Thyroid gland (tissue), 4 donors: ENCODE measurements at places on chromosomes 4 and X. TPM values are rescaled to one million over a fixed set of nuclear protein-coding genes. Genes with fewer than 3 reads are reported as not detected.
A peak's percentile ranks its signal among the peaks of the same experiment; 100 is the strongest.

LRIT3 gene
- total RNA-seq: 0.63 TPM

USP17L26 gene
- not detected for total RNA-seq

BEND2 gene
- not detected for total RNA-seq

GRCh38 chr4:112973750-112974251, 75.7 kb upstream of the ANK2 start:
- H3K36me3 ChIP-seq: no peaks in the 10 kb centered on the region
- no peak for DNase-seq
- H3K4me3 ChIP-seq: no peak overlapping the region
- no peaks in the 10 kb centered on the region for H3K27me3 ChIP-seq
- no peak overlapping the region for H3K27ac ChIP-seq
- H3K4me1 ChIP-seq: no peaks in the 10 kb centered on the region

DNA sequence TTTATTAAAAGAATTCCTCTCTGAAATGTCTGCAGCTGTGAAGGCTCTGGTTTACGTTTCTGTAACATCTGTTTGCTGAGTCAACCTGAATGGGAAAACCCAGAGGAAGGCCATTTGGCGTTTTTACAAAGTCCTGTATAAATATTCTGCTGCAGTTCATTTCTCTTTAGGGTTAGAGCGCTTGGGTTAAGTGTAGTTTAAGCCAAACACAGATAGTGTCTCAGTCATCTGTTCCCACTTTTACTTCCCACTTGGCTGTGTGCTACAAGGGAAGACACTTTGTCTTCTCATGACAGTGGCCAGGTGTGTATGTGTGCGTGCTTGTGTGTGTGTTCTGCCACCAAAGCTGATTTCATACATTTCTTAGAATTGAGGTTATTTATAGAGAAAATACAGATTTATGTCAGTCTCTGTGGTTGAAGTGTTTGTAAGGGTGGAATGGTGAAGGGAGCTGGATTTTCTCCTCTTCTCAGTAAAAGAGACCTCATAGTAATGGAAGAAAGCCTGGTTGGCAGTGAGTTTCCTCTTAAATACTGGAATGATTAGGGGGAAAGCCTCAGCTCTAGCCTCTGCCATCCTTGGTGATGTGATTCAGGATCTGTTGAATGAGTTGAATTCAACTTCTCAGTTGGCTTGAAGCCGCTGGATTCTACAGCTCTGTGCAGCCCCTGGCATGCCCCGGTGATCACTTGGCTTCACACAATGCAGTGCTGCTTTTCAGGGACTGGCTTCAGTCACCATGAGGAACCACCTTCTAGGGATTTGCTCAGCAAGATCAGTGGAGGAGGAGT, 50.6 kb downstream of the JADE1 start:
- H3K27me3 ChIP-seq: no peaks in the 10 kb centered on the region
- H3K4me1 ChIP-seq: peaks cover 13% of the 10 kb centered on the region
- peaks cover 44% of the 10 kb centered on the region for H3K36me3 ChIP-seq
- no peak for DNase-seq

GRCh38 chr4:27181693-27182092, 321.1 kb downstream of the STIM2 start:
- no peak for DNase-seq
- no peak overlapping the region for H3K4me3 ChIP-seq
- H3K27me3 ChIP-seq: no peaks in the 10 kb centered on the region
- H3K27ac ChIP-seq: no peak overlapping the region
- no peaks in the 10 kb centered on the region for H3K4me1 ChIP-seq

DNA sequence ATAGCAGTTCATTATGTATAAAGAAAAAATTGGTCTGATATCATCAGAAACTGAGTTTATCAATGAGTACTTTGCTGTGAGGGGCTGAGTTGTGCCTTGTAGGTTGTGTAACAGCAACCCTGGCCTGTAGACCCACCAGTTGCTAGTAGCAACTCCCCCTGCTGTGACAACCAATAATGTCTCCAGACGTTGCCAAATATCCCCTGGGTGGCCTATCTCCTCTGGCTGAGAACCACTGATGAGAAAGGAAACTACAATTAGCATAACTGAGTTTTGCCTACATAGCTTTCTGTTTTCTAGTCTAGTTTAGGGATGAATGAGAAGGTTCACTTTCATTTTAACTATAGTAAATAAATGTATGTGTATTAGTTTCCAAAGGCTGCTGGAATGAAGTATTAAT, 234.1 kb downstream of the CPE start:
- no peak for DNase-seq
- H3K4me3 ChIP-seq: no peak overlapping the region
- no peaks in the 10 kb centered on the region for H3K27me3 ChIP-seq
- no peak overlapping the region for H3K27ac ChIP-seq
- H3K36me3 ChIP-seq: no peaks in the 10 kb centered on the region

GRCh38 chrX:96591421-96591820, 93.2 kb upstream of the DIAPH2 start:
- H3K27ac ChIP-seq: no peak overlapping the region
- no peaks in the 10 kb centered on the region for H3K36me3 ChIP-seq
- no peaks in the 10 kb centered on the region for H3K4me1 ChIP-seq
- no peak overlapping the region for H3K4me3 ChIP-seq
- no peaks in the 10 kb centered on the region for H3K27me3 ChIP-seq

- DNase-seq: no peak
- H3K27me3 ChIP-seq: no peaks in the 10 kb centered on the region
- no peaks in the 10 kb centered on the region for H3K36me3 ChIP-seq
- H3K27ac ChIP-seq: no peak overlapping the region
These were observed 268.0 kb downstream of the GABRG1 start for GRCh38 chr4:45855857-45856256.

DNA sequence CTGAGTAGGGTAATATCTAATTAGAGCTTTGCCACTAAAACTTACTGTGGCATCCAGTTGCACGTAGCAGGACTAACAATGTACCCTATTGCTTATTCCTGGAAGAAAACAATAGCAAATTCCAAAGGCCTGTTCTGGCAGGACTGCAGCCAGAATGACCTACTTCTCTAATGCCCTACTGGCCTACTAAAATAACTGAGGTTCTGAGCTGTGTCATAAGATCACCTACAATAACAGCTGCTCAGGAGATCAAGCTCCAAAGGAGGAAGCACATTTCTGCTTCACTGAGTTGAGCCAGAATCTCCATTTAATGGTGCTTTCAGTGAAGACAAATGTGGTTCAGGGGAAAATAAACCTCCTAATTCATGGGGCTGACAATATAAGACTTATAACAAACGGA, 42.2 kb upstream of the CXCL8 start:
- no peak overlapping the region for H3K4me3 ChIP-seq
- H3K4me1 ChIP-seq: peaks cover 45% of the 10 kb centered on the region
- peak overlapping the region; percentile 85 for H3K27ac ChIP-seq
- no peaks in the 10 kb centered on the region for H3K36me3 ChIP-seq
- H3K27me3 ChIP-seq: no peaks in the 10 kb centered on the region
- DNase-seq: peak; percentile 82

DNA sequence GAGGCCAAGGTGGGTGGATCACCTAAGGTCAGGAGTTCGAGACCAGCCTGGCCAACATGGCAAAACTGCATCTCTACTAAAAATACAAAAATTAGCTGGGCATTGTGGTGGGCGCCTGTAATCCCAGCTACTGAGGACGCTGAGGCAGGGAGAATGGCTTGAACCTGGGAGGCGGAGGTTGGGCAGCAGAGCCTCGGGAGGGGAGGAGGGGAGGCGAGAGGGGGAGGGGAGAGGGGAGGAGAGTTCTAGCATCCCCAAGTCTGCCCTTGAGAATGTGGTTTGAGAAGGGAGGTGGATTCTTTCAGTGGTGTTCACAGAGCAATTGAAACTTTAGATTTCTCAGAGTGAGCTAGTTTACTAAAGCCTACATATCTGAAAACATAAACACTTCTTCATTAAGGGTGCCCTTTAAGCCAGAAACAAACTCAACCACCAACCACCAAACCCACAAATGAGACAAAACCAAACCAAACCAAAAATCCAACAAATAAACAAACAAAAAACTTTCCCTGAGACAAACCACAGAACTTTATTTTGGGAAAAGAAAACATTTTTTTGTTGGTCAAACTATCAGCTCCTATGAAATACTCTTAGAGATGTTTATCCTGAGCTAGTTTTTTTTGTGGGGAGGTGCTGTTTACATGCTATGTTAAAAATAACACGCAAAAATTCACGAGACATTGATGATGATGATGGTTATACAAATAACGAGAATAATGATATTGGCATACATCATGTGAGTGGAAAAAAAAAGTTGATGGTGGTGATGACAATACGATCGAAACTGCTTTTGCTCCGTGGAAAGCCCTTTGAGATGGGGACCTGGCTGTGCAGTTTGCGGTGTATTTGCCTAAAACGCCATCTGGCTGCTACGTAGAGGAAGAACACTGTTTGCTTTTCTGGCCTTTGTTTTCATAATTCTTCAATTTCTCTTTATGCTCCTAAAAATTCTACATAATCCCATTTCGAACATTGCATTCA, 98.2 kb upstream of the PRKX start:
- DNase-seq: no peak
- H3K4me3 ChIP-seq: no peak overlapping the region
- peaks cover 13% of the 10 kb centered on the region for H3K4me1 ChIP-seq
- H3K36me3 ChIP-seq: no peaks in the 10 kb centered on the region
- no peaks in the 10 kb centered on the region for H3K27me3 ChIP-seq

DNA sequence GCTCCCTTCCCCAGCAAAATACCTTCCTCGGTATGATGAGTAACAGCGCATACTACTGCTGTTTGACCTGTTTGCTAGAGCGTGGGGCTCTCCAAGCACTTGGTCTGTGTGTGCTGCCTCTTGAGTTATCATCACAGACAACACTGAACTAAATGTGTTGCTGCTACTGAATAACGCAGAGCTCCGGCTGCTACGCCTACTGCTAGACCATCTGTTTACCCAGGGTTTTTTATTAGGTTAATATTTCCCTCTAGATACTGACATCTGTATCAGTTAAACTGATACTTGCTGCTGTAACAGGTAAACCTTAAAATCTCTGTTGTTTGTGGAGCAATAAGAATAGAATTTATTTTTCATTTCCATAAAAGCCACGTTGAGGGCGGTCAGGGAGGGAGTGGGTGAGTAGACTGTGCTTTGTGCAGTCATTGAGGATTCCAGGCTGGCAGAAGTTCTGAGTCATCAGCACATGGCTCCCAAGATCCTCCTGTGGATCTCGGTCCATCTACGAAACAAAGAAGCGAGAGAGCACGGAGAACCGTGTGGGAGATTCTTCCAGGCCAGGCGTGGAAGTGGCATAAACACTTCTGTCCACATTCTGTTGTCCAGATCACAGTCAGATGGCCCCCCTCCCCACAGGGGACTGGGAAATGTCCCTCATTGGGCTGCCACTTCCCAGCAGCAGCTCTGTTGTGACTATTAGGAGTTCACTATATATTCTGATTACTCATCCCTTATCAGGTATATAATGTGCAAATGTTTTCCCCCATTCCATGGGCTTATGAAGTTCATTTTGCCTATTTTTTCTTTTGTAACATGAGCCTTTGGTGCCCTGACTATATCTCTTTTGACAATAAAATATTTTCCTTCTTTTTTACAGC, 14.1 kb downstream of the GRK4 start:
- no peak overlapping the region for H3K4me3 ChIP-seq
- H3K36me3 ChIP-seq: no peaks in the 10 kb centered on the region
- no peaks in the 10 kb centered on the region for H3K27me3 ChIP-seq
- peak overlapping the region; percentile 18 for H3K27ac ChIP-seq
- peak; percentile 83 for DNase-seq
- peaks cover 5% of the 10 kb centered on the region for H3K4me1 ChIP-seq

DNA sequence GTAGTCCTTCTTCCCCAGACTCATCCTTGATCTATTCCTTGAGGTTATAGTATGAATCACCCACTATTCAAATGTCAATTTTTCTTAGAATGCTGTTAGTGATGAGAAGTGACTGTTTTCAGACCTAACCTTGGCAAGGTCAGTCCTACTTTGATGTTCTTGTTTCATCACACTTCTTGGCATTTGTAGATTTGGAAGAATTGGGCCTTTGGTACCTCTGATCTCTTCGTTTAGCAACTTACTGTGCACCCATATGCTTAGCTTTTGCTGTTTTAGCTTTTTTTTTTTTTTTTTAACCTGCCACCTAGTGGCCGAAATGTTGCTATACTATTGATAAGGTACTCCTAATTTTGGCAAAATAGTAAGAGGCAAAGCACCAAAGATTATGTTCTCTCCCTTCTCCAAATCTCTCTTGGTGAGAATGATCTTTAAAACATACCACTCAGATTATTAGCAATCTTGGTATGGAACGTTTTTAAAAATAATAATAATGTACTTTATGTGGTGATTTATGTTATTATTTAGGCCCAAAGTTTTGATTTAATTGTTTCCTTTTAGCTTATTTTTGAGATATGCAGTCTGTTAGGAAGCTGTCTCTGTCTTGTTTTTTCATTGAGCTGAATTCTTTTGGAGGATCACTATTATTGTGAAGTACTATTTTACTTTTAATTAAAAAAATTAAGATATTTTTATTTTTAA, 16.6 kb downstream of the DCK start:
- no peak overlapping the region for H3K4me3 ChIP-seq
- no peak for DNase-seq
- H3K4me1 ChIP-seq: no peaks in the 10 kb centered on the region
- no peak overlapping the region for H3K27ac ChIP-seq
- H3K27me3 ChIP-seq: no peaks in the 10 kb centered on the region

GRCh38 chrX:42751573-42751972, 26.4 kb downstream of the PPP1R2C start:
- H3K27ac ChIP-seq: no peak overlapping the region
- no peaks in the 10 kb centered on the region for H3K4me1 ChIP-seq

GRCh38 chr4:149549911-149550310, 265.7 kb downstream of the IQCM start:
- DNase-seq: peak; percentile 32
- H3K27ac ChIP-seq: no peak overlapping the region
- H3K4me3 ChIP-seq: no peak overlapping the region

DNA sequence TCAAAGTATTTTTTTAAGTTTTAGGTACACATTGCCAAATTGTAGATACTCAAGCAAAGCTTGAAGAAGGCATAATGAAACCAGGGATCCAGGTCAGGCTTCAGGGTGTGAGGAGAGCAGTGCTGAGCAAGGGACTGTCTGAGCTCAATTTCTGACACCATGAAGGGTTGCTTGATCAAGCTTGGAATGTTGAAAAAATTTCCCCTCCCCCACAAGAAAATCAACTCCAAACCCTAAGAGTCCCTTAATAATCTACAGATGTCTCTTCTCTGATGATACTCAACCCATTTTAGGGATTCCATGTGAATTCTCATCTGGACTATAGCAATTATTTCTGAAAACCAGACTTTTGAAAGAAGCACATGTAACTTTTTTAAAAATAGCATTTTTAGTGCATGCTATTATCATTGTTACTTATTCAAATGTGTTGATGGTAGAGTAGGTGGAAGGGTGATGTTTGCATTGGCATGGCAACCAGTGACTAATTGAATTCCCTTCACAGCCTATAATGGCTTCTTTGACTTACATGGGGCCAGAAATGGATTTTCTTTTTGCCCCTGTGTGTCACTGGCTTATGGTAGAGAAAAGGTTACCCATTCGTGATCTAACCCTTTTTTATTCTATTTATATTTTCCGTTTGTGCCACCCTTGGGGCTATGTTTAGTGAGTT, 252.0 kb downstream of the FBXW7 start:
- no peaks in the 10 kb centered on the region for H3K4me1 ChIP-seq
- no peak overlapping the region for H3K27ac ChIP-seq
- no peak overlapping the region for H3K4me3 ChIP-seq
- H3K27me3 ChIP-seq: no peaks in the 10 kb centered on the region
- no peaks in the 10 kb centered on the region for H3K36me3 ChIP-seq

GRCh38 chrX:135295238-135295943, 13.9 kb upstream of the ETDC start:
- H3K36me3 ChIP-seq: no peaks in the 10 kb centered on the region
- peak; percentile 32 for DNase-seq
- no peak overlapping the region for H3K4me3 ChIP-seq
- no peaks in the 10 kb centered on the region for H3K4me1 ChIP-seq
- H3K27ac ChIP-seq: no peak overlapping the region
